Smooth muscle cell of the pulmonary artery (primary cell): ENCODE measurements at places on chromosomes 12 and 14. TPM values are rescaled to one million over a fixed set of nuclear protein-coding genes. Genes with fewer than 3 reads are reported as not detected.

Gene PPFIA2
- 2.6 and 4.6 TPM in 2 replicates for total RNA-seq

Gene SOAT2
- total RNA-seq, result not detected in 2 replicates

Gene NTS
- total RNA-seq, result 0.39 and 51.1 TPM in 2 replicates

Gene RPAP3
- 13.6 and 14.3 TPM in 2 replicates for total RNA-seq

Gene TGM1
- total RNA-seq, result 0.65 and 1.5 TPM in 2 replicates

Gene PLBD1
- total RNA-seq, result 0.86 and 1.7 TPM in 2 replicates

Gene TSPAN11
- 0.07 and 0.13 TPM in 2 replicates for total RNA-seq

Gene RASAL1
- not detected in 2 replicates for total RNA-seq

Gene KLRF2
- not detected in 2 replicates for total RNA-seq

Gene ADAMTS20
- not detected in 2 replicates for total RNA-seq

Gene VSIG10
- total RNA-seq, result 10.8 and 14.8 TPM in 2 replicates
